ENCODE measurements at places on chromosomes 2 and 18.

- DNase-seq, result no peak
These were observed 203.9 kb downstream of the PRKCE start for GRCh38 chr2:45855374-45855773.

- DNase-seq, result no peak
These were observed 99.3 kb downstream of the ROCK1 start for GRCh38 chr18:21012308-21012707.

- no peak for DNase-seq
These were observed 10.6 kb downstream of the ADD2 start for GRCh38 chr2:70757360-70757759.

- no peak for DNase-seq
These were observed 333.7 kb downstream of the DYSF start for GRCh38 chr2:71787108-71787415.

- no peak for DNase-seq
These were observed 38.7 kb downstream of the PSD4 start for GRCh38 chr2:113212245-113213060.

All from PC-9 (cell line).